ENCODE measurements at places on chromosomes 6 and 20. TPM values are rescaled to one million over a fixed set of nuclear protein-coding genes. Genes with fewer than 3 reads are reported as not detected.

DNA sequence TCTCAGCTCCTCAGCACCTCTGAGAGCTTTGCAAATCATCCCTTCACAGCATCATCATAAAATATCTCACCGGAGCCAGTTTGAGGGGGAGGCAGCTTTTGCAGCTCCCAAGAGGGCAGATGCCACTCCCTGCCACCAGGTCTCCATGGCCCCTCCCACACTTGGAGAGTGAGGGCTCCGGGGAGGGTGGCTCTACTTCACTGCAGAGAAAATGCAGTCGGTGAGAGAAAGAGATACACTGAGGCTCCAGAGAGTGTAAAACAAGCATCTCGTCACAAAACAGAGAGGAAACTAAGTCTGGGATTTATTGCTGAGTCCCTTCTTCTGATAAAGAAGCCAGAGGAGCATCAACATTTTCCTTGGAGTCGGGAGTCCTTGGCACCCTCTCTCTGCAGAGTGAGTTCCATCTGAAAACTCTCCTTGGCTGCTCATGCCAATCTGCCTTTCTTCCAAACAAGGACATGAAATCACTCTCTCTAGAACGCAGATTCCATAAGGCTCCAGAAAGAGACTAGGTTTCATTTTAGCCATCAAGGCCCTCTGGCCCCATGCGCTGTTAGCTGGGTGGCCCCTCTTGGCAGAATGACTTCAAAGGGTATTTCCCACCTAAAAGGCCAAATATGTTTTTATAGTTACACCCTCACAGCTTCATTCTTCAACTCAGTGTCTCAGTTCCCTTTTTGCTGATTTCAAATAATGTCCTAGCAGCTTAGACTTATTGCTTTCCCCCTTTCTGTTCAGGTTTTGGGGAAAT is 70.6 kb upstream of the F13A1 start:
- DNase-seq: no peak

DNA sequence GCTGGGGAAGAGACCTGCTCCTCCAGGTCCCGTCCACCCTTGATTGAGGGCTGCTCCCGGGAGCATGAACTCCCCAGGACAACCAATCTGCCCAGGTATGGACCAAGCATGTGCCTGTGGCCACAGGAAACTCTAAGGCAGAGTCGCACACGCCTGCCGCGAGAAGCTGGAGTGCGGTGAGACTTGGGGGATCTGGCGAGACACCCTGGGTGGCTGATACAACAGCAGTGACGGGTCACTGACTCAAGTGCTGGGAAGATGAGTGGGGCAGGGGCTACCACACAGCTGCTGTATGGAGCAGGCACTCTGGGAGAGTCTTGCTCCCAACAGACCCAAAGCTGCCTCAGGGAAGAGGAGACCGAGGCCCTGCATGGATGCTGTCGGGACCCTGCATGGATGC is 40.1 kb downstream of the BFSP1 start:
- DNase-seq: no peak

GRCh38 chr6:127606131-127606562 is 29.2 kb downstream of the C6orf58 start:
- peak; percentile 71 for DNase-seq

DNA sequence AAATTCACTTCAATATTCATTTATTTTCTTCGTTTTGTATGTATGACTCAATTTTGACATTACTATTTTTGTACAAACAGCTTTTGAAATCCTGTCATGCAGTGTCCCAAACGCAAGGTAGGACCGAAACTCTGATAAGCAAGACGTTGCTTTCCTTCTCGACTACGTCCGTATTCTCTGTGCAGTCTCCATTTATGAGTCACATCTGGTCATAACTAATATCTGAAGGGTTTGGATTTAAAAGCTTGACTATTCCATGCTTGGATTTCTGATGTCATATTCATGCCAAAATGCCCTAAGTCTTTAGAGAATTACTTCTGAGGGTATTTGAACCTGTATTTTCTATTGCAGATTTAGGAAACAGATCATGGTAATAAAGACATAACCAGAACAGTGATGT is 37.8 kb upstream of the LAMP5 start:
- DNase-seq: no peak

- no peak for DNase-seq
Measured at GRCh38 chr6:111600588-111601445, 4.9 kb downstream of the TRAF3IP2 start.

- peak; percentile 24 for DNase-seq
Measured at GRCh38 chr20:44701118-44701857, 13.9 kb upstream of the CCN5 start.

The COL12A1 gene
- polyA plus RNA-seq: 74.1 TPM
